ENCODE measurements at places on chromosomes 1 and 21.

GRCh38 chr21:37682966-37683365 is 233.3 kb downstream of the KCNJ6 start:
- no peak for DNase-seq

DNA sequence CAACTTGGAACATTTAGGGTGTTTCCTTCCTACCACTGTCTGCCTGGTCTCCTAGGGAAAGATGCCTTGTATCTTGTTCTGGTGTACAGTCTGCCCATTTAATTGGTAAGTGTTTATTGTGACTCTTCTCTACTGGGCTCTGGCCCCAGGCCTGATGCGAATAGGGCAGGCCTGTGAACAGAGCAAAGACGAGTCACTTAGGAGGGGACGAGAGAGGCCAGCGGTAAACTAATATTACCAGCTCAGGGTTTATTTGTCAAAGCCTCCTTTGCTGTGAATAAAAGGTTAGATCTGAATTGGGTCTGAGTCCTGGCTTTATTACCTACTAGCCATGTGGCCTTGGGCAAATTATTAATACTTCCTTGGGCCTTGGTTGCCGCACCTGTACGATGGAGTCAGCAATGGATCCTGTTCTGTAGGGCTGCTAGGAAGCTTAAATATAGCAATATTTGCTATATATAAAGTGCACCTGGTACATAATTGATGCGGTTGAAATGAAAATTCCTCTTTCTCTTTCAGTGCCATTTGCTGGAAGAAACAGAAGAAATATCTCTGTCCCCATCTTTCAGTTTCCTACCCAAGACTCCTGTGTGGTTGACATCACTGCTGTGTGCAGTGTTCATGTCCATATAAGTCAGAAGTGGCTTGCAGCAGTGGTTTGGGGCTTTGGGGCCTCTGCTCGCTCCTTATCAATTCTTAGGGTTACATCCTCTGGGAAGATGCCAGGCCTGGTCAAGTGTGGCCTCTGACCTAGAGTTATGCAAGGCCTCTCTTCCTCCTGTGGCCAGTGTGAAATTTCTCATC is 32.4 kb downstream of the MAPKAPK2 start:
- no peak for DNase-seq

DNA sequence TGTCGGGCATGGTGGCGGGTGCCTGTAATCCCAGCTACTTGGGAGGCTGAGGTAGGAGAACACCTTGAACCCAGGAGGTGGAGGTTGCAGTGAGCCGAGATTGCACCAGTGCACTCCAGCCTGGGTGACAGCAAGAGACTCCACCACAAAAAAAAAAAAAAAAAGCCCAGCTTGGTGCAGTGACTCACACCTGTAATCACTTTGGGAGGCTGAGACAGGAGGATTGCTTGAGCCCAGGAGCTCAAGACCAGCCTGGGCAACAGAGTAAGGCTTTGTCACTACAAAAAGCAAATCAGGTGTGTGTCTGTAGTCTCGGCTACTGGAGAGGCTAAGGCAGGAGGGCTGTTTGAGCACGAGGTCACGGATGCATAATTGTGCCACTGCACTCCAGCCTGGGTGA is 5.0 kb upstream of the H6PD start:
- DNase-seq: no peak

DNA sequence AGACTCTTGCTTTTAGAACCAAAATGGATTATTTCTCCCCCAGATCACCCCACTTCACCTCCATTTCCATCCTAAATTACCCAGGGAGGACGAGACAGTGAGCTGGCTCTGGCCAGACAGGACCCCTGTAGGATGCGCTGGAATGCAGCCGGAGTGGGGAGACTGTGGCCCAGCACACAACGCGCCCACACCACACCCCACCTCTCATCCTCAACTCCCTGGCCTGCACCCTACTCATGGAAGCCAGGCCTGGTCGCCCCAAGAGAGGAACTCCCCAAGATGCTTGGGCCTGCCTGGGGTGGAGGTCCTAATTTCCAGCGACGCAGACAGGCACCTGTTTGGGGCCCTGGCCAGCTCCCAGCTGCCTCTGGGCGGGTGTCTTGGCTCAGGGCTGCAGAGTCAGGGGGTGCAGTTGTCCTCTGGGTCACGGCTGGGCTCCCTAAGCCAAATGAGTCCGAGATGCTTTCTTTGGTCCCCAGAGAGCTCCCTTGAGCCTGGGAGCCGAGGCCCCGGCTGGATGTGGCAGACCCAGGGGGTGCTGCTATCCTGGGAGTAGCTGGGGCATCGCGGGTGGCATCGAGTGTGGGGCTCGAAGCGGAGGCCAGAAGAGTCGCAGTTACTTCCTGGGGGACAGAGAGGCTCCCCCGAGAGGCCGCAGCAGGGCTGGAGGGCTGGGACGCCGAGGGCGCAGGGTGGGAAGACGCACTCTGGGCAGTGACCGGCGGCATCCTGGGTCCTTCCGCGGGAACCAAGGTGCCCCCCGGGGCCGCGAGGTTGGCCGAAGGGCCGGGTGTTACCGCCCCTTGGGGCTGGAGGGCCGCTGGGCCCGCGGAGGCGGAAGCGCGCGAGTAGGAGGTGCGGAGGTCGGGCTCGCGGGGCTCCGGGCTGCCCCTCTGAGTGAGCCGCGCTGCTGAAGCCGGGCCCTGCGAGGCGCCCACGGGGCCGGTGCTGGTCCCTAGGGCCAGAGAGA is 10.4 kb downstream of the CLEC20A start:
- no peak for DNase-seq

- no peak for DNase-seq
Observed at GRCh38 chr1:31776516-31776915, 12.4 kb upstream of the ADGRB2 start.

DNA sequence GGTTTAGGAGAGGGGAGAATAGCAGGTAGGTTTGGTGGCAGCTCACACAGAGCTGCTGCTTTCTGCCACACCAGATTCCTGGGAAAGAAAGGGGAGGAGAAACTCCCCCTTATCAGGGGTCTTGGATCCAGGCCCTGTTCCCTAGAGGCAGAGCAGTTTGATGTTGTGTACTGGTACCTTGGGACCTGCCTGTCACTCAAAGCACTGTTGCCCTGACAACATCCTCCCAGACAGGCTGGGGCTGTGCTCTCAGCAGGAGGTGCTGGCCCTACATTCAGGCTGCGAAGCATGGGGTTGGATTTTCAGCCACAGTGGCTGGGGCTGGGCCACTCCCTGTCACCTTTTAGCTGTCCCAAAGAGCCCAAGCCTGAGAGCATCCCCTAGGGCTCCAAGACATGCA is 188.0 kb downstream of the GRIK3 start:
- DNase-seq: no peak
